ENCODE measurements at places on chromosomes 3 and 15. TPM values are rescaled to one million over a fixed set of nuclear protein-coding genes. Genes with fewer than 3 reads are reported as not detected.
A peak's percentile ranks its signal among the peaks of the same experiment; 100 is the strongest.

Gene IL12A
- polyA plus RNA-seq: 5.5 TPM

Gene ALDH1A2
- 1.1 TPM for polyA plus RNA-seq

Gene ATP8B4
- 3.5 TPM for polyA plus RNA-seq

Gene GOLGA6L7
- not detected for polyA plus RNA-seq

Gene SLC22A14
- 0.05 TPM for polyA plus RNA-seq

Gene GRIP2
- 0.10 TPM for polyA plus RNA-seq

Gene CD276
- polyA plus RNA-seq: 103 TPM

Gene CLRN1
- polyA plus RNA-seq: not detected

Gene SLC24A5
- not detected for polyA plus RNA-seq

DNA sequence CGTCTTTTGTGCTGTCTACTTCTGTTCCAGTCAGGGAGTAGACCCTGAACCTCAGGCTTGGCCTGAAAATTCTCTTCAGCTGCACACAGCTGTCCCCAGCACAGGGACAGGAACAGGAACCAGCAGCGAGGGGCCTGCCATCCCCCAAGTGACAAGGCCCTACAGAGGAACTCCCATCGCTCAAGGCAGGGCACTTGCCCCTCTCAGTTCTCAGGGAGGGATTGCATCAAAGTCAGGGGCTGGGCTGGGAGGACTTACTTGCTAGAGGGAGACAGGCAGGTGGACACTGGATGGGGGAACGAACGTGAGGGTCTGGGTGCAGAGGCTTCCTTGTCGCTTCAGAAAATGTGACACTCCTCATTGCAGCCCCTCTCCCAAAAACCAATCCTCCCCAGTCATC lies 163.6 kb downstream of the CHSY1 start:
- no peak for DNase-seq

DNA sequence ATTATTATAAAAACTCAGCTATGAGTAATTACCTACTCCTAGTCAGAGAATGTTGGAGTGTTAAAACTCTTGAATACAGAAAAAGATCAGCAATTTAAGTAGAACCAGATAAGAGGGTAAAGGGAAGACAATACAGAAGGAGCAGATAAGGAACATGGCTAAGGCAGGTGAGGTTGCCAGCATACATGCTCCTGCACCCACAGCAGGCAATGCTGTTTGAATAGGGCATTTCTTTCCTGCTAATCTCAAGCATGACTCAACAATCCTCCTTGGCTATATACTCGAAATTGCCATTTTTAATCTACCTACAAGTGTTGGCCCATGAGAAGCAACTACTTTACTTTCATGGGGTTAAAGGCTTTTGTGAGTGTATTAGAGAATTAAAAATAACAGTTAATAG lies 494.5 kb downstream of the DIPK2A start:
- no peak for DNase-seq

- no peak for DNase-seq
Measured at GRCh38 chr3:56725175-56725574, 42.1 kb upstream of the TASOR start.

DNA sequence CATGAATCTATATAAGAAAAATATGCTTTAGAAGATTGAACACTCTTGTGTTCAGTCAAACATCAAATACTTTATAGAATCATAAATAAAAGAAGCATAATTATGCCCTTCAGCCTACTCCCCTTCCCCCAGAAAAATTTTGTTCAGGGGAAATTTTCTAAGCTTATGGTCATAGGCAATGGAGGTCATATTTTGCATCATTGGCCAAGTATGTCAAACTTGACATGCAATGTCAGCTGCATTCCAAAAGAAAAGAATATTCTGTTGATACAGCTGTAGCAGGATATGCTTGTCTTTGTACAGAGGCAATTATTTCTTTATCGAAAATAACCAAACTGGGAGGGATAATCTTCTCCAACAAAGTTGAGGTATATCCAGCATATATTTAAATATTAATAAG lies 328.2 kb downstream of the ZIC1 start:
- no peak for DNase-seq

- no peak for DNase-seq
Measured at GRCh38 chr3:51471775-51472652, 27.8 kb downstream of the DCAF1 start.

DNA sequence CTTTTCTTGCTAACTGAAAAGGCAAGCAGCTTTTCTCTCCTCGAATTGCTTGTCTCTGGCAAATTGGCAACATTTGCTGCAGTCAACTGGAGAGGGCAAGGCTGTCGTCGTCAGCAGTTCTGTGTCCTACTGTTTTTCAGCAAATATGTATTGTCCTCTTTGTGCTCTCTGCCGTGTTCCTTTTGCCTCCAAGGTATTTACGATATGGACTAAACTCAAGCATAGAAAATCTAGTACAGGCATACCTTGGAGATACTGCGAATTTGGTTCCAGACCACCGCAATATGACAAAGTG lies 558 bp upstream of the SLC30A4 start:
- no peak for DNase-seq

DNA sequence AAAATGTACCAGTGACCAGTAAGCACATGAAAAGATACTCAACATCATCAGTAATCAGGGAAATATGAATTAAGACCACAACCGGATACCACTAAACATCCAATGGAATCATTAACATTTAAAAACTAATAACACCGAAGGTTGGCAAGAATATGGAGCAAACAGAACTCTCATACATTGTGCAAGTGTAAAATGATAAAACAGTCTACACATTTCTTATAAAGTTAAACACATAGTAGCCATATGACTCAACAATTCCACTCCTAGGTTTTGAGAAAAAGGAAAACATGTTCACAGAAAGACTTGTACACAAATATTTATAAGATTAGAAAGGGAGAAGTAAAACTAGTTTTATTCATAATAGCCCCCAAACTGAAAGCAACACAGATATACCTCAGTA lies 60.3 kb upstream of the SLCO2A1 start:
- DNase-seq: peak; percentile 47

- peak; percentile 21 for DNase-seq
Measured at GRCh38 chr3:111303760-111304159, 232.1 kb downstream of the NECTIN3 start.

DNA sequence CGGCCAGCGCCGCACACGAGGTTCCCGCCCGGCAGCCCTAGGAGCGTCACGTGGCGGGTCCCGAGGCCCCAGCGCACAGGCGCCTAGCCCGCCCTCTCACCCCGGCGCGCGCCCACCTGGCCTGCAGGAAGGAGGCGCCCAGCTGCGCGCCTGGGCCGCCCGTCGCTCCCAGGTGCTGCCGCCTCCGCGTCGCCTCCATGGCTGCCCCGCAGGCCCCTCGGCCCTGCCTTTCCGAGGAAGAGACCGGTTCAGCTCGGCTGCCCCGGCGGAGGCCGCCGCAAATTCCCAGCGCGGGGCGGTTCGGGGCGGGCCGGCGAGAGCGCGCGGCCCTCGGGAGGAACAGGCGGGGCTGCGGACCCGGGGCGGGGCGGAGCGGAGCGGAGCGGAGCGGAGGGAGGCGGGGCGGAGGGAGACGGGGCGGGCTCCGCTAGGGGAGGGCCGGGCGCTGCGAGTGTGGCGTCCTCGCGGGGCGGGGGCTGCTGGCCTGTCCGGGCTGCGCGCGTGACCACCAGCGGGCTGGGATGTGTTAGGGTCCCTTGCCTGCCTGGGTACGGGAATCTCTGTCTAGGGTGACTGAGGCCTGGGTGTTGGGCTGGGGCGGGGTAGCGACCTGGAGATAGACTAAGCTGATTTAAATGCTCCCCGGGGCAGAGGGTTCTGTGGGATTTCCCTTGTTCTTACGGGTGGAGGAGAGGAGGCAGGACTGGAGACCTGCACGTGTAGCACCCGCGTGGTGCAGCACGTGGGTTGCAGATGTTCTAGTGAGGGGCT lies at the start of gene CLN6:
TSS of gene CLN6 (minus strand) at position 343 of the 771 bp plus-strand sequence. CDS start at position 199, 144 bp downstream.
- peak; percentile 74 for DNase-seq

- no peak for DNase-seq
Measured at GRCh38 chr3:37162501-37163245, 11.7 kb downstream of the LRRFIP2 start.

- DNase-seq: no peak
Measured at GRCh38 chr3:169527507-169527906, 136.0 kb downstream of the MECOM start.

DNA sequence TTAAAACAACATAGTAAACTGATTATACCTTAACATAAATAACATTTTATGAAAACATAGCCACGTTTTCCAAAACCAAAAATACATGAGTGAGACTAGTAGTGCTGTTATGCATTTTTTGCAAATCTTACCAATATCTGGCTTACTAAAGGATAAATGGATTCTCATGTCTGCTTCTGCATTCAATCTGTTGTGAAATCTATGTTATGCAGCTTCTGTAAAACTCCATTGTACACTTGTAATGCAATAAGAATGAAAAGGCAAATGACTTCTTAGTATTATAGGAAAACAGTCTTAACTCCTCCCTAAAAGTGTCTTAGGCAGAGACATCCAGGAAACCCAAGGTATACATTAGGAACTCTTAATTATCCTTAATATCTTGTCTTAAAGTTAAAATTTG lies 330.9 kb upstream of the THBS1 start:
- no peak for DNase-seq

DNA sequence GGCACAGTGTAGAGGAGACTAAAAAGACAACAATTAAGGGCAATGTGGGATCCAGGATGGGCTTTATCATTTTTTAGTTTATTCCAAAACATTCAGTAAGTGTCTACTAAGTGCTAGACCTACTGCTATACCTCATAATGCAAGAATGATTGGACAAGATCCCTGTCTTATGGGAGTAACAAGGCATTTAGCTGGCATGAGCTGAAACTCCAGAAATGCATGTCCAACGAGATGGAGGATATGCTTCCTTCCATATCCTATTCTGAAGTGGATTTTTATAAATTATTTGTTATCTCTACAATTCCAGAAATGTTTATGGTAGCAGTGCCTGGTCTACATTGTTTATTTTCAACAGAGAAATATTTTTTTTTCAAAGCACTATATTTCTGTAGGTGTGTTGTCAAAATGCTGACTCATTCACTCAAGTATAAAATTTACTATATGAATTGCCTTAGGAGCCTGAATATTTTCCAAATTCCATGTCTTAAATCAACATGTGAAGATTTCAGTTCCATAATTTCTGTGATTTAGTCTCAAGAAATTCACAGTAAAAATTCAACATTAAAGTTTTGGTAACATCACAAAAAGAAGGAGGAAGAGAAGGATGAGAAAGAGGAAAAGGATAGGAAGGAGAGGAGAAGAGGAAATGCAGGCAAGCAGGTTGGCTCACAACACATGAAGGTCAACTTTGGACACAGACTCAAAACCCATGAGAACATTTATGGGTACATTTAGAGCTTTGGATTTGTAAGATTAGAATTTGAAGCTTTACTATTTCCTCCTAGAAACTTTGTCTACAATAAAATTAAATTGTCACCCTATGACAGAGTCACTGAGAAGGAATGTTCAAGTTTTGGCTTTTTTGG lies 88.6 kb downstream of the P3H2 start:
- no peak for DNase-seq

GRCh38 chr15:82647045-82647834 lies at the start of gene CPEB1:
CPEB1 (minus strand) TSS chr15:82647363; CDS start chr15:82628459, 18,904 bp downstream.
- DNase-seq: peak; percentile 51

DNA sequence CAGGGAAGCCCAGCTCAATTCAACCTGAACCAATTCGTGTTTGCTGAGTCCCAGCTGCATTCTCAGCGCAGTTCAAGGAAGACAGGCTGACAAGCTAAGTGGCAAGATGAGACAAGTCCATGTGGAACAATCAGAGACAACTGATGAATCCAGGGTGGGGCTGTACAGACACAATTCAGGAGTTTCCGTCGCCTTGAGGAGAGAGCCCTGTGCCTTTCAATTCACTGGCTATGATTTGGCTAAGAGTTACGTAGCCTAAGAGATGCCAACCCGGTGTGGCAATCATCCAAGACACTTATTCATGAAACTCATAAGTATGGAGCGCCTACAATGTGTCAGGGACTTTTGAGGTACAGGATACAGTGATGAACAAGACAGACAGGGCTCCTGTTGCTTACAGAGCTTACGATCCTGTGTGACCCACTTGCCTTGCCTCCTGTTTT lies 15.5 kb upstream of the ZBED2 start:
- DNase-seq: no peak

DNA sequence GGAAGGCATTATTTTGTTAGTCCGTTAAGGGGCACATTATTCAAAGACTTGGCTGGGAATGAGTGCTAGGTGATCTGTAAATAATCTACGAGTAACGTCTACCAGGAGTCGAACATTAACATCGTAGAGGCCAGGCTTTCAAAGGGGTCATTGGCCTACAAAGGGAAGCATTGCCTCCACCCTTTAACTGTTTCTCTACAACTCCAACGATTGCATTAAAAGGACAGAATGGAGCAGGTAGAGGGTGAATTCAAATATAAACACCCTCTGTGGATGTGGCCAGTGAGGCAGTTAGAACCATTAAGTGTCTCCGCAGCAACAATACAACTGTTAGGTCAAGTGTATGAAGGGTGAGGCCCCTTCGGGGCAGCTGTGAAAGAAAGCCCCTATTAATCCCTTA lies 126.0 kb upstream of the LMOD3 start:
- DNase-seq: no peak

GRCh38 chr3:69747511-69748258 lies 8.4 kb downstream of the MITF start:
- DNase-seq: no peak

DNA sequence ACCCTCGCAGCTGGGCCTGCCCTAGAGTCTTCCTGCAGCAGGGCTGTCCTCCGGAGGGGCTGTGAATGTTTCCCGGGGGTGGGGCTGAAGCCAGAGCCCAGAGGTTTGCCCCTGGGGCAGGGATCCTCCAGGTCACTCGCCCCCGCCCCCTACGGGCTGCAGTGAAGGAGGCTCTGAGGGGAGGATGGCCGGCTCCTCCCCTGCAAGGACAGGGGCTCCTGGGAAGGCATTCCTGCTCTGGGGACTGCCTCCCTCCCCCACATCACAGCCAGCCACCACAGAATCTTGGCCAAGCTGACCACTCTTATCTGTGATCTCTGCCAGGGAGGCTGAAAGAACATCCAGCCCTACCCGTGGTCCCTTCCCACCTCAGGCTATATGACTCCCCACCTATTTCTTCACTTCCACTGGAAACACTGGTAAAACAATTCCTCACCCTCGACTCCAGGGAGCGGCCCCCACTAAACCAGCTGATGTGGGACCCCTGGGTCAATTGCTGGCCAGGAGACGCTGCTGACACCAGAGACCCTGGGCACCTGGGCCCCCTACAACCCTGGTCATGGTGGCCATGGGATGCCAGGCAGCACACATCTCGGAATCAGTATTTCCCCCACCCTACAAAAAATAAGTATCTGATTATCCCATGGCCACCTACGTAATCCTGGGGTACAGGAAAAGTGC lies 66.0 kb downstream of the HMCES start:
- no peak for DNase-seq

GRCh38 chr3:99541181-99541580 lies 97.2 kb upstream of the COL8A1 start:
- DNase-seq: no peak

- DNase-seq: no peak
Measured at GRCh38 chr3:189222927-189223636, 51.3 kb downstream of the TPRG1 start.

- no peak for DNase-seq
Measured at GRCh38 chr15:73325191-73325861, 43.4 kb downstream of the HCN4 start.

DNA sequence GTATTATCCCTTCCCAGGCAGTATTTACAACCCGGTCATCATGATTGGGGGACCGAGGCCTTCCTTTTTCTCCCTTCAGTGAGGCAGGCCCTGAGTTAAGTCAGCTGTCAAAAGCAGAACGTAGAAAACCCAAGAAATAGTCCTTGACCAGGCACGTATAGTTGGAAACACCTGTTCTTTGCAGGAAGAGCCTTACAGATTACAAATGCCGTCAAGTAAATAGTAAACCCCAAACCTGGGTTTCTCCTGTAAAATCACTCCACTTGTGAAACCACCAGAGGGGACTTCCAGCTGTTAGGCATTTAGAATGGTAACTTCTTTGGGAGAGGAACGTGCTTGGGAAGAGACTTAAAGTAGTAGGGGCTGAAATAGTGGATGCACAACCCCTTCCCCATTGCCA lies 1.0 kb upstream of the BTBD1 start:
- no peak for DNase-seq
